Myometrial cell (primary cell): ENCODE measurements at places on chromosomes 5 and 9. TPM values are rescaled to one million over a fixed set of nuclear protein-coding genes. Genes with fewer than 3 reads are reported as not detected.

MAST4 gene
- 7.2 and 12.6 TPM in 2 replicates for total RNA-seq

IL3 gene
- not detected in 2 replicates for total RNA-seq

FOXD4L5 gene
- total RNA-seq = not detected in 2 replicates

SPATA31C1 gene
- total RNA-seq = not detected in 2 replicates

PKN3 gene
- 3.7 and 4.6 TPM in 2 replicates for total RNA-seq

IL33 gene
- total RNA-seq = 22.5 and 29.1 TPM in 2 replicates

WDR38 gene
- not detected in 2 replicates for total RNA-seq

FAM221B gene
- total RNA-seq = not detected in 2 replicates

CLIC3 gene
- 21.6 and 29.6 TPM in 2 replicates for total RNA-seq

IL13 gene
- not detected in 2 replicates for total RNA-seq

CA9 gene
- 1.1 TPM in 1 of 2 replicates, not detected in the other for total RNA-seq

PTGES gene
- total RNA-seq = 4.4 and 4.9 TPM in 2 replicates

PLCXD3 gene
- total RNA-seq = 5.7 and 6.1 TPM in 2 replicates

ARHGEF39 gene
- 4.1 and 8.4 TPM in 2 replicates for total RNA-seq

PALM2AKAP2 gene
- under 0.01 and 0.53 TPM in 2 replicates for total RNA-seq

DMRTA1 gene
- total RNA-seq = under 0.01 TPM in 1 of 2 replicates, not detected in the other

BHMT2 gene
- total RNA-seq = 8.9 and 9.2 TPM in 2 replicates

SPATA31A3 gene
- not detected in 2 replicates for total RNA-seq

FSTL4 gene
- total RNA-seq = not detected in 2 replicates

CYLC2 gene
- not detected in 2 replicates for total RNA-seq

SLC34A1 gene
- not detected in 2 replicates for total RNA-seq
